GM12892 (cell line): ENCODE measurements at places on chromosomes 13 and 19.

- no peak for DNase-seq
Measured at GRCh38 chr19:18889949-18890745, 5.8 kb downstream of the CERS1 start.

GRCh38 chr13:112779856-112780604 lies 90.2 kb downstream of the ATP11A start:
- DNase-seq, result no peak

DNA sequence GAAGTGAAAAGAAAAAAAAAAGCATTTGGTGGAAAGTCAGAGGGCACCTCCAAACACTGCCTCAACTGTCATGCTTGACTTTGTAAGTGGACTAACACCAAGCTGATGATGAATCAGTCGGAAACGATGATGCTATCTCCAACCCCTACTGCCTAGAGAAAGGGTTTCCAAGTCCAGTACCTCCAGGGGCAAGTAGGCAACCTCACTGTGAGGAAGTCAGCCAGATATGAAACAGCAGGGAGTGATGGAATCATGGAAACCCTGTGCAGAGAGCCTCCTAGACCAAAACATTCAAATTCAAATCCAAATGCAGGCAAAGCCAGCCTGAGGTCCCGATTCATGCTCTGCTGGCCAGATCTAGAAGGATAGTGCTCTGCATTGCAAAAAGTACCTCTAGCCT lies 100.9 kb upstream of the SERP2 start:
- no peak for DNase-seq

DNA sequence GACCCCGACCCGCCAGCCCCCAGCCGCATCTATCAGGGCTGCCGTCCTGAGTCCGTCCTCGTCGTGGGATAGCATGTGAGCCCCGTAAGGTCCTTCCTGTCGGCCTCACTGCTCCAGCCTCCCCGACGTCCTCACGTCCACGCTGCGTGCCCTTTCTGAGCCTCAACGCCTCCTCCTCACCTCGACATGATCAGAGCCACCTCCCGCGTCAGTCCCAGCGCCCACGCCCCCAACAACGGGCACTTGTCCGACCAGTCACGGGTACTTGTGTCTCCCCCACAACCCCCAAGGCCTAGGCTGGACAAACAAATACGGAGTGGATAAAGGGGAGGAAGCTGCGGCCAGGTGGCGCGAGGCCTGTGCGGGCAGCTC lies 665 bp downstream of the ZNF497 start:
- peak; percentile 67 for DNase-seq

- DNase-seq, result no peak
Measured at GRCh38 chr13:54733639-54734038, 1705.0 kb downstream of the OLFM4 start.

DNA sequence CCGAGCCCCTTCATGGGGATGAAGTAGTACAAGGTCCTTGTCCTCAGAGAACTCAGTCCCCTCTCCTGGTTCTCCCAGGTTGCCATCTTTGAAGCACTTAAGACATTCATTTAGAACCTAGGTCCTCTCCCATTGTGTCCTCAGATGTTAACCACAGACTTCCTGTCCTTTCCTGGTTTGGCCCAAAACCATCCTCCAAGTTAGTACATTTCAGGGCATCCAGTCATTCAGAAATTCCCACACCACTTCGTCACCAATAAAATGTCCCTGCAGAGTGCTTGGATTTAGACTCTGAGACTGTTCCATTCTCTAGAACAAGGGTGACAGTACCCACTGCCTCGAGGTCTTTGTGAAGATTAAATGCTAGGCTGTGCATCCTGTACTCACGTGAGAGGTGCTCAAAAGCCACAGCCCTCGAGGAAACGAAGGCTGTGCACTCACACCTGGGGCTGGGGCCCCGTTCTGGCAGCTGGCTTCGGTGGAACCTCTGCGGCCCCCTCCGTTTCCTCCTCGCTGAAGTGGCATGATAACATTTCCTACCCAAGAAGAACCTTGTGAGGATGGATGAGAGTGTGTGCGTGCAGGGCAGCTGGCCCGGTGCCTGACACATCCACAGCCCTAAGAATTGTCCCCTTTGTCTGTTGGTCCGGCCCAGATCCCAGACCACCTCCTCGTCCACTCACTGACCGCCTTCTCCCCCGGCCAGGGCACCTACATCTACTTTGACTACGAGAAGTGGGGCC lies 4.7 kb downstream of the LENG1 start:
- no peak for DNase-seq

- no peak for DNase-seq
Measured at GRCh38 chr19:38081547-38082255, 142.3 kb downstream of the DPF1 start.

DNA sequence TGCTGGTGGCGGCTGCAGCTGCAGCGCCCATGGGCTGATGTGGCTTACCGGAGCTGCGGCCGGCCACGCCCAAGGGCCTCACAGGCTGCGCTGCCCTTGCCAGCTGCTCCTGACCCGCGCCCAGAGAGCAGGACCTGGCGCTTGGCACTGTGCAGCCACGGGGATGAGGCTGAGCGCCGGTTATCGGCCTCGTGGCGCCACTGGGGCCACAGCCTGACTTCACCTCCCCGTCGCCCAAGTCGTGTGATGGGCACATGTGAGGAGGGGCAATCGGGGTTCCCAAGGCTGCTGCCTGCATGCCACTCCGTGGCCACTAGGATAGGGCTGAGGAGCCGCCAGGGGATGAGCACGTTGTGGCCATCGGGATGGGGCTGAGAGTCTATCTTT lies 77.2 kb upstream of the PABPC3 start:
- DNase-seq, result no peak

GRCh38 chr19:3638208-3639193 lies 11.9 kb upstream of the CACTIN start:
- no peak for DNase-seq

GRCh38 chr19:29878973-29879654 lies 62.9 kb upstream of the URI1 start:
- DNase-seq, result no peak

- no peak for DNase-seq
Measured at GRCh38 chr13:72931311-72931710, 127.5 kb upstream of the KLF5 start.

DNA sequence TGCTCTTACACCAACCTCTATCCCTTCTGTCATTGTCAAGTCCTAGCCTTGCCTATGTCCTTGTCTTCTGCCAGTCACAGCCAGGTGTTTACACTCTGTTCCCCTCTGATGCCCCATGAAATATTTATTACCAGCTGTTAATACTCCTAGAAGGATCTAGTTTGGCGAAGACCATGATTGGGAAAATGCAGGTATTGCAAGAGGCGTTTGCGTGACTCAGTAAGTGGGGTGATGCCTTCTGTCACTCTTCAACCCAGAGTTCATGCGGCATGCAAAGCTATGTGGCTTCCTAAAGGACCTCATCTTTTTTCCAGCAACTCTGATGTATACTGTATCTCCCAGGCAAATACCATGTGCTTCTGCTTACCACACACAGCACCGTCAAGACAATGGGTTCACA lies 81.8 kb upstream of the GJB6 start:
- DNase-seq, result no peak

- DNase-seq, result no peak
Measured at GRCh38 chr19:40392894-40393517, 3.0 kb upstream of the HIPK4 start.

DNA sequence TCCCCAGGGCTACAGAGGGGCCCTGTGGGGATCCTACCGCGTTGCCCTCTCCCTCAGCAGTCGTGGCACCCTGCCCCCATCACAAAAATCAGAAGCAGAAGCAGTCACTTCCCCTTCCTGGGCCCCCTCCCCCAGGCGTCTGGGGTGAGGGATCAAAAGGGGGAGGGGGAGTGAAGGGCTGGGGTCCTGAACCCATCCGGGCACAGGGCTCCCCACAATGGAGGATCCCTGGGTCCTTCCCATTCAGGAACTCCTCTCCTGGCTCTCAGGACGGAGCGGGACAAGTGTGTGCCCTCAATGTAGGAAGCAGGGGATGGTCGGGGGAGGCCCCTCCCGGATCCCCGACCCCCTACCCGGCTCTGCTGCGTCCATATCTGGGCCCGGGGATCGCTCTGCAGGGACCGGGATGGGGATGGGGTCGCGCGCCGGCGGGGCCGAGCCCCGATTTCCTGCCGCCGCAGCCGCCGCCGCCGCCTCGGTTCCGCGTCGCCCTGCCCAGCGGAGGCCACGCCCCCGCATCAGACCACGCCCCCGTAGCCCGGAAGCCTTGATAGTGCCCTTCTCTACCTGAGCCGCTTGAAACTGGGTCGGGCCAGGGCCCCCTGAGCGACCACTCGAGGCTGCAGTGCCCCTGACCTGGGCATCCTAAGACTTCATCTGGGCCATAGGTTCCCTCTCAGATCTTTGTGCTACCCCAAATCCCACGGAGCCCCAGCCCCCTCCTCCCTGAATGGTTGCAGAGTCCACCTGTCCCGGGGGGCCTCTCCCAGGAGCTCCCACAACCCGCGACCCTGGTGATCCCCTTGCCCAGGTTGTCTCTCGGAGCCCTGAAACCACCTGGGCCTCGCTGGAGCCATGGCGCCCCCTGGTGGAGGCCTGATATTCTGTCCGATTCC lies at the start of gene GMIP:
Gene GMIP (minus strand): TSS at position 500 of the 896 bp plus-strand sequence. CDS start 128 bp downstream, at position 372.
- peak; percentile 96 for DNase-seq

- peak; percentile 61 for DNase-seq
Measured at GRCh38 chr19:17125062-17125727, 49.6 kb downstream of the MYO9B start.

- DNase-seq, result peak; percentile 90
Measured at GRCh38 chr19:3210347-3211017, 14.0 kb upstream of the CELF5 start.

DNA sequence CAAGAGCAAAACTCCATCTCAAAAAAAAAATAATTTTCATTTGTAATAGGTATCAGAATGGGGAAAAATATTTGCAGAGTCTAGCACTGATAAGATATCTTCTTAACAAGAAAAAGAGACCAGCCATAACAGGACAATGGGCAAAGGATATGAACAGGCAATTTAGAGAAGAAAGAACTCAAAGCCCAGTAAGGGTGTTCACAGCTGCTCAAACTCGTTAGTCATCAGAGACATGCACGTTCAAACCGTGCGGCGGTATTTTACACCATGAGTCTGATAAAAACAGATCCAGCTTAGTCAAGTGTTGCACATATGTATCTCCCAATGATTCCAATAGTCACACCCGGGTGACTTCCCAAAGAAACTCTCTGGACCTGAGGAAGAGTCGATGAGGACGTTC lies 13.7 kb upstream of the NCCRP1 start:
- no peak for DNase-seq

GRCh38 chr13:33015241-33015668 lies 968 bp upstream of the KL start:
- DNase-seq, result no peak

GRCh38 chr19:17747205-17748098 lies 3.8 kb upstream of the FCHO1 start:
- peak; percentile 92 for DNase-seq

DNA sequence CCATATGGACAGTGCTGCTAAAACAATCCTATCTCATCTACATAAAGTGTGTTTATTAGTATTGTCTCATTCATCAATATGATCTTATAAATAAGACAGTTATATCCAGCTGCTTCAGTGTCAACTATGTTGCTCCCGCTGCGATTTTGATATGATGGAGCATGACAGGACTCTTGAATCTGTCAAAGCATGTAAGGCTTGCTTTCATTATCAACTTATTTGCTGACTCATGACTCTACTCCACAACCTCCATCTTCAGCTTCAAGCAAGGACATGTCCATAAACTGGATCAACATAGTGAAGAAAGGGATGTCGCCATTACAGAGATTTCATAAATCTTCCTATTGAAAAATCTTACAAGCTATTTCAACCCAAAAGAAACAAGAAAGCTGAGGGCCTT lies 2812.6 kb downstream of the PCDH9 start:
- no peak for DNase-seq

- no peak for DNase-seq
Measured at GRCh38 chr13:80989241-80989640, 648.3 kb upstream of the SPRY2 start.

DNA sequence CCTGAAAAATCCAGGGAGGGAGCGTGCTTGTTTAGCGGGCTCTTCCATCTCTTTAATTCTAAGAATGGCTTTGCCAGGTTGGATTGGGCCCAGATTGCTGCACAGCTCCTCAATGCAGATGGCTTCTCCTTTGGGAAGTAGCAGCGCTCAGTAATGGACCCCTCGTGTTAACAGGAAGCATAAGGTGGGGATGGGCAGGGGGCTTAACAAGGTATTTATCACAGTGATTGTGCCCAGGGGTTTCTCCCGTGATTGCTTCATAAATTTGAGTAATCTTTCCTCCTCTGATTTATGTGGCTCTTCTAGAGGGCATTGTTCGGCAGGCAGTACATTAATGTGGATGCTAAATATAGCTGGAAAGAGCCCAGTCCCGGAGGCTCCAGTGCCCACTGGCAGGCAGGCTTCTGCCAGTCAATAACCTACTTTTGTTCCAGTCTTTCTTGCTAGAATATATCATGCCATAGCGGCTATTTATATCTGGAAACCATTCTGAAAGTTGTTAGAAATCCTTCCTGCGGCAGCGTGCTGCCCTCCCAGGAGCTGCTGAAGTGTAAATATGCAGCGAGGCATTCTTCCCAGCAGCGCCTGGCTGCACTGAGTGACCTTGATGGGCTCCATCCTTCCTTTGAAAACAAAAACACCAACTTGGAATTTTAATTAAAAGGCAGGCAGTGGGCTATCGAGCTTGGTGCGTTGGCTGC lies 65.0 kb downstream of the FGF9 start:
- no peak for DNase-seq

GRCh38 chr19:7196763-7197118 lies 97.5 kb downstream of the INSR start:
- no peak for DNase-seq

GRCh38 chr19:29587518-29587986 lies 18.5 kb upstream of the POP4 start:
- no peak for DNase-seq

GRCh38 chr13:21078501-21078900 lies 17.1 kb upstream of the LATS2 start:
- no peak for DNase-seq

- no peak for DNase-seq
Measured at GRCh38 chr13:97224544-97225300, 2.6 kb downstream of the MBNL2 start.

- no peak for DNase-seq
Measured at GRCh38 chr13:43911871-43912270, 32.2 kb downstream of the LACC1 start.

GRCh38 chr19:43705729-43706128 lies 10.1 kb upstream of the IRGC start:
- DNase-seq, result no peak

DNA sequence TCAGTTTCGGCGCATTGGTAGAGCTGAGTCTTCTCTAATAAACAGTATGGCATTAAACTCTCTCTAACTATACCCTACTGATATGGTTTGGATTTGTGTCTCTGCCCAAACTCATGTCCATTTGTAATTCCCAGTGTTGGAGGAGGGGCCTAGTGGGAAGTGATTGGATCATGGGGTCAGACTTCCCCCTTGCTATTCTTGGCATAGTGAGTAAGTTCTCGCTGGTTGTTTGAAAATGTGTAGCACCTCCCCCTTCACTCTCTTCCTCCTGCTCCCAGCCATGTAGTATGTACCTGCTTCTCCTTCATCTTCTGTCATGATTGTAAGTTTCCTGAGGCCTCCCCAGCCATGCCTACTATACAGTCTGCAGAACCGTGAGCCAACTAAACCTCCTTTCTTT lies 682.7 kb upstream of the ARGLU1 start:
- no peak for DNase-seq

DNA sequence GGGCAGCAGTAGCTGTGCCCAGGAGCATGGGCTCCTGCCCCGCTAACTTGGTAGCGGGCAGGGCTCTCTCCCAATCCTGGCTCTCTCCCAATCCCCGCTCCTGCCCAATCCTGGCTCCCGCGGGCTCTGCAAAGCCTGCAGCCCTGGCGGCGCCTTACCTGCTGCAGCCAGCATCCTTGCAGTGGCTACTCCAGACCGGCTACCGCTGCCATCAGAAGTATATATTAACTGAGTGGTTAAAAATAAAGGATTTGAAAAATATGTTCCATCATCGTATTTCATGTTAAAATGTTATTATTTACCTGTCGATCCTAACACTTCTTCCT lies 698.2 kb downstream of the SLITRK1 start:
- DNase-seq, result no peak
